ENCODE measurements at places on chromosomes 7 and 10. TPM values are rescaled to one million over a fixed set of nuclear protein-coding genes. Genes with fewer than 3 reads are reported as not detected.

GRCh38 chr7:28988091-28988490 is 30.0 kb upstream of the TRIL start:
- no peaks in the 10 kb centered on the region for H3K27me3 ChIP-seq
- no peaks in the 10 kb centered on the region for H3K4me1 ChIP-seq
- H3K4me3 ChIP-seq, result no peak overlapping the region
- H3K27ac ChIP-seq, result no peak overlapping the region
- no peaks in the 10 kb centered on the region for H3K36me3 ChIP-seq

DNA sequence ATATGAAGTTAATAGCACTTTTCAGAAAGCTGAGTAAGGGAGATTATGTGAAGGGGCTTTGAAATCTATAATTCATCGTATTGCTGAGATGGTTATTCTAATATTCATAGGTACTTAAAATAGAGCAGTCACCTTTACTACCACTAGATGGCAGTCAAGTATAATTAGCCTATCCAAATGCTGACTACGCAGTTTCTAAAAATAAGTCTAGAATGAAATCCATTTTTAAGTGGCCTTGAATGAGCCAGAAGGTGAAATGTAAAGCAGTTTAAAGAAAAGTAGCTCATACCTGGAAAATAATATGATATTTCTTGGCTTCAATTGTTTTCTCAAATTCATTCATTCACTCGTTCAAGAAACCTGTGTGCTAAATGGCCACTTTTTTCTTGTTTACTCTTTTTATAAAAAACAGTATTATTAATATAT is 1277.1 kb downstream of the GATA3 start:
- no peaks in the 10 kb centered on the region for H3K4me1 ChIP-seq
- H3K27ac ChIP-seq, result no peak overlapping the region
- H3K27me3 ChIP-seq, result no peaks in the 10 kb centered on the region
- no peak overlapping the region for H3K4me3 ChIP-seq

GRCh38 chr7:116229366-116229765 is 19.0 kb downstream of the TES start:
- DNase-seq, result no peak
- H3K4me1 ChIP-seq, result peaks cover 25% of the 10 kb centered on the region
- H3K27me3 ChIP-seq, result no peaks in the 10 kb centered on the region
- H3K36me3 ChIP-seq, result no peaks in the 10 kb centered on the region

PKD2L1 gene
- not detected for total RNA-seq

- H3K27me3 ChIP-seq, result no peaks in the 10 kb centered on the region
- no peaks in the 10 kb centered on the region for H3K4me1 ChIP-seq
- no peak overlapping the region for H3K27ac ChIP-seq
- H3K36me3 ChIP-seq, result no peaks in the 10 kb centered on the region
- H3K4me3 ChIP-seq, result no peak overlapping the region
- DNase-seq, result no peak
These were observed 293.1 kb downstream of the C7orf25 start for GRCh38 chr7:42618651-42619360.

- no peaks in the 10 kb centered on the region for H3K27me3 ChIP-seq
- H3K4me3 ChIP-seq, result no peak overlapping the region
- no peak overlapping the region for H3K27ac ChIP-seq
- DNase-seq, result no peak
- no peaks in the 10 kb centered on the region for H3K36me3 ChIP-seq
- peaks cover 4% of the 10 kb centered on the region for H3K4me1 ChIP-seq
These were observed 205.8 kb upstream of the TEX47 start for GRCh38 chr7:89001306-89001705.

CALY gene
- total RNA-seq, result 0.68 TPM

DNA sequence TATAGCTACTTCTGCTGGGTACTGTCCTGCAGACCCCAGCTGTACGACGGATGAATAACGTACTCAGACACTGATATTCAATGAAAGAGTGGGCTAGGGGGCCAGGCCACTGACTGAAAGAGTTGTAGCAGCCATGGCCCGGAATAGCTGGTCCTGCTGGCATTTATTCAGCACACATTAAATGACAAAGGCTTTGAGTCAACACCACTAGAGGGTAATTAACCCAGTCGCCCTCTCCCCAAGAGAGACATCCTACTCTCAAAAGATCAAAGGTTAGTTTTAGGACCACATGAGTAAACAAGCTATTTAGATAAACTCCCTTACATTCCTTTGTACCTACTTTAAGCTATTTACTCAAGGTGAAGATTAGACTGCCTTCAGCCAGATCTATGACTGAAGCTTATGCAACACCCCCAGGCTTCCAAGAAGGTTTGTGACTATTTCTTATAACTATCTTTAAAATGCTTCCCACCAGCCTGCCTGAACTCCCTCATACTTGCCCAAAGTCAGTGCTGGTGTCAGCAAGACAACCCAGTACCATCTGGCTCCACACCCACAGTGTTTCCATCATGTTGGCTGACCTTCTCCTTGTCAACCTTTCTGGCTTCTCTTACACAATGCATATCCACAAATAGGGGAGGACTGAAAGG is 629.1 kb downstream of the SORCS1 start:
- H3K27ac ChIP-seq, result no peak overlapping the region
- H3K4me1 ChIP-seq, result no peaks in the 10 kb centered on the region
- H3K27me3 ChIP-seq, result no peaks in the 10 kb centered on the region
- no peak for DNase-seq
- no peak overlapping the region for H3K4me3 ChIP-seq

SPDYE11 gene
- total RNA-seq, result not detected

GPR141 gene
- 6.3 TPM for total RNA-seq

DNA sequence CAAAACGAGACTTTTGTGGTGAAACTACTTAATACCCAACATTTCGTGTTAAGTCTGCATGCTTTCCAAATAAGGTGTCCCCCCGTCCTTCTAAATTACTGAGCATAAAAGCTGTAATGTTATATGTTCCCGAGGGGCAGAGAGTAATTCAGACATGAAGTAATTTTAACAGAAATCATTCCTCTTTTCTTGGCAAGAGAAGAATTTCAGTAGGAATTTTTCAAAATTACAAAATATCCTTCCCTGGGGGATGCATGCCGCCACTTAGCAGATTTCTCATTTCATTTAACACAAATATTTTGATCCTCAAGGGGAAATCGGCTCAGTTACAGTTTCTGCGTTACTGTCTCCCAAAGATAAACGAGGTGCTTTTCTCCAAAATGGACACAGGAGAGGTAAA is 213.2 kb upstream of the RHOBTB1 start:
- H3K27me3 ChIP-seq, result no peaks in the 10 kb centered on the region
- H3K27ac ChIP-seq, result no peak overlapping the region
- H3K36me3 ChIP-seq, result no peaks in the 10 kb centered on the region
- H3K4me3 ChIP-seq, result no peak overlapping the region
- no peaks in the 10 kb centered on the region for H3K4me1 ChIP-seq

- no peak for DNase-seq
- H3K36me3 ChIP-seq, result peaks cover 6% of the 10 kb centered on the region
- H3K4me1 ChIP-seq, result no peaks in the 10 kb centered on the region
- H3K27ac ChIP-seq, result no peak overlapping the region
These were observed 229.7 kb downstream of the ELMO1 start for GRCh38 chr7:37218956-37219355.

FLNC gene
- total RNA-seq, result 0.93 TPM

LIPK gene
- not detected for total RNA-seq

CCDC3 gene
- total RNA-seq, result not detected

GRCh38 chr10:4306871-4307270 is 519.1 kb upstream of the AKR1E2 start:
- H3K36me3 ChIP-seq, result no peaks in the 10 kb centered on the region
- no peak overlapping the region for H3K27ac ChIP-seq
- H3K4me3 ChIP-seq, result no peak overlapping the region
- DNase-seq, result no peak
- H3K27me3 ChIP-seq, result no peaks in the 10 kb centered on the region
- H3K4me1 ChIP-seq, result no peaks in the 10 kb centered on the region

CDC14C gene
- not detected for total RNA-seq

DNA sequence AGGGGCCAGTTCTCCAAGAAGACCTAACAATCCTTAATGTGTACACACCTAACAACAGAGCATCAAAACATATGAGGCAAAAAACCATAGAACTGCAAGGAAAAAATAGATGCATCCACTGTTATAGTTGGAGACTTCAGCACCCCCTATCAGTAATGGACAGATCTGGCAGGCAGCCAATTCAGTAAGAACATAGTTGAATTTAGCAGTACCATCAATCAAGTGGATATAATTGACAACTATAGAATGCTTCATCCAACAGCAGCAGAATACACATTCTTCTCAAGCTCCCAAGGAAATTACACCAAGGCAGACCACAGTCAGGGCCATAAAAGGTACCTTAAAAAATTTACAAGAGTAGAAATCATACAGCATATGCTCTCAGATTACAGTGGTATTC is 42.2 kb downstream of the POLL start:
- no peak for DNase-seq
- H3K27ac ChIP-seq, result no peak overlapping the region
- peaks cover 5% of the 10 kb centered on the region for H3K36me3 ChIP-seq
- no peaks in the 10 kb centered on the region for H3K4me1 ChIP-seq
- H3K27me3 ChIP-seq, result no peaks in the 10 kb centered on the region

DNA sequence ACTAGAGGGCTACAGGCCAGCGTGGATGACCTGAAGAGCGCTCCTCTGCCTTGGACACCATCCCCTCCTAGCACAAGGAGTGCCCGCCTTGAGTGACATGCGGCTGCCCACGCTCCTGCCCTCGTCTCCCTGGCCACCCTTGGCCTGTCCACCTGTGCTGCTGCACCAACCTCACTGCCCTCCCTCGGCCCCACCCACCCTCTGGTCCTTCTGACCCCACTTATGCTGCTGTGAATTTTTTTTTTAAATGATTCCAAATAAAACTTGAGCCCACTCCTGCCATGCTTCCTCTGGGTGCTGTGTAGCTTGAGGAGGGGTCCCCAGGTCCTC is 4.5 kb downstream of the SNCG start:
- no peak overlapping the region for H3K27ac ChIP-seq
- no peaks in the 10 kb centered on the region for H3K36me3 ChIP-seq
- no peak overlapping the region for H3K4me3 ChIP-seq

DNA sequence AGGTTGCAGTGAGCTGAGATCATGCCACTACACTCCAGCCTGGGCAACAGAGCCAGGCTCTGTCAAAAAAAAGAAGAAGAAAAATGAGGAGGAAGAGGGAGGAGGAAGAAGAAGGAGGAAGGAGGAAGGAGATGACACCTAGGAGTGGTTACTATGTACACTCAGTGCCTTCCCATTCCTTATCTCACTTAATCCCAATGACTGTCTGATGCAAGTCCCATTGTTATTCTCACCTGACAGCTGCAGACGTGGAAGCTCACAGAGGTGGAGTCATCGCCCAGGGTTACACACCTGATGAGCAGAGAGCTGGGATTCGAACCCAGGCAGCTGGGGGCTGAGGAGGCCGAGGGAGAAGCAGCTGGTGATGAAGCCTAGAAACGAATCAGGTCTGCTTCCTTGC is 258.8 kb downstream of the SNX10 start:
- H3K36me3 ChIP-seq, result no peaks in the 10 kb centered on the region
- no peaks in the 10 kb centered on the region for H3K4me1 ChIP-seq
- no peak for DNase-seq

RBP4 gene
- 1.3 TPM for total RNA-seq

GRCh38 chr7:66576646-66577045 is 52.0 kb upstream of the KCTD7 start:
- no peaks in the 10 kb centered on the region for H3K27me3 ChIP-seq
- no peak overlapping the region for H3K4me3 ChIP-seq
- peaks cover 29% of the 10 kb centered on the region for H3K36me3 ChIP-seq
- peaks cover 3% of the 10 kb centered on the region for H3K4me1 ChIP-seq
- no peak for DNase-seq

DNA sequence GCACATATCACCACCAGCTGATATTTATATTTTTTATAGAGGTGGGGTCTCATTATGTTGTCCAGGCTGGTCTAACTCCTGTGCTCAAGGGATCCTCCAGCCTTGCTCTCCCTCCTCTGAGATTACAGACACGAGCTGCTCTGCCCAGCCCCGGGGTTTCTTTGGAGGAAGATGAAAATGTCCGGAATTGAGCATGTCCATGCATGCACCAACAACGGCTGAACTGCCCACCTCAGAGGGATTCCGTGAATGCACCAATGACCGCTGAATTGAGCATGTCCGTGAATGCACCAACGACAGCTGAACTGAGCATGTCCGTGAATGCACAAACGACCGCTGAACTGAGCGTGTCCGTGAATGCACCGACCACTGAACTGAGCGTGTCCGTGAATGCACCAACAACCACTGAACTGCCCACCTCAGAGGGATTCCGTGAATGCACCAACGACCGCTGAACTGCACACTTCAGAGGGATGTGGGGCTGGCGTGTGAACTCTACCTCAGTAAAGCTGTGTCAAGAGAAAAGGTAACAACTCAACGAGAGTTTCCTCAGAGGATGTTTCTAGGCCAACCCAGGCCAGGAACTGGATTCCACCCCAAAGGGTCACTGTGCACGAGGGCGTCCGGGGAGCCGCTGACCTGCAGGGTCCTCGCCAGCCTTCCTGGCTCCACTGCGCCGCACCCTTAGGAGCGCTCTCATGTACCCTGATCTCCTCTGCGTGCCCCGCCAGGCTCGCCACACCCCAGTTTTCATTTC is 34.9 kb upstream of the INPP5A start:
- no peak for DNase-seq
- H3K36me3 ChIP-seq, result no peaks in the 10 kb centered on the region
- no peak overlapping the region for H3K27ac ChIP-seq
- H3K4me3 ChIP-seq, result no peak overlapping the region

DNA sequence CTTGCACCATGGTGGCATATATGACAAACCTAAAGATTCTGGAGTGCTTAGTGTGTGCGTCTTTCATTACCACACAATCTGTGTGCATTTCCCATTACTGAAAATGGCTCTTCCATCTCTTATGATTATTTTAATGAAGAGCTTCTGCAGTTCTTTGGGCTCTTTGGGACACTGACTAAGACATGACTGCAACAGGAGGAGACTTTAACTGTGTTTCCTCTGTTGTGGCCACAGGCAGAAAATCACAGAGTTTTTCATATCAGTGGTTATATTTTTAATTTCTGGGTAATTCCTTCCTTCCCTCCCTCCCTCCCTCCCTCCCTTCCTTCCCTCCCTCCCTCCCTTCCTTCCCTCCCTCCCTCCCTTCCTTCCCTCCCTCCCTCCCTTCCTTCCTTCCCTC is 58.1 kb downstream of the WNT2 start:
- peaks cover 3% of the 10 kb centered on the region for H3K27me3 ChIP-seq
- no peaks in the 10 kb centered on the region for H3K4me1 ChIP-seq
- DNase-seq, result no peak
- no peaks in the 10 kb centered on the region for H3K36me3 ChIP-seq
- no peak overlapping the region for H3K27ac ChIP-seq

GRCh38 chr10:122852261-122852660 is 6.6 kb upstream of the CUZD1 start:
- no peak for DNase-seq
- no peaks in the 10 kb centered on the region for H3K27me3 ChIP-seq
- H3K4me3 ChIP-seq, result no peak overlapping the region
- no peaks in the 10 kb centered on the region for H3K4me1 ChIP-seq
- no peak overlapping the region for H3K27ac ChIP-seq

- H3K4me1 ChIP-seq, result peaks cover 11% of the 10 kb centered on the region
- no peak for DNase-seq
- no peaks in the 10 kb centered on the region for H3K27me3 ChIP-seq
- no peaks in the 10 kb centered on the region for H3K36me3 ChIP-seq
- H3K4me3 ChIP-seq, result no peak overlapping the region
- H3K27ac ChIP-seq, result no peak overlapping the region
These were observed 161.2 kb downstream of the DNAJB6 start for GRCh38 chr7:157497744-157498651.

- H3K36me3 ChIP-seq, result peaks cover 5% of the 10 kb centered on the region
- no peak overlapping the region for H3K4me3 ChIP-seq
These were observed 1.1 kb downstream of the RASSF4 start for GRCh38 chr10:44960482-44961229.

GRCh38 chr7:130458257-130458656 is 17.4 kb upstream of the CEP41 start:
- H3K4me3 ChIP-seq, result no peak overlapping the region
- no peaks in the 10 kb centered on the region for H3K4me1 ChIP-seq
- H3K27ac ChIP-seq, result no peak overlapping the region
- no peaks in the 10 kb centered on the region for H3K27me3 ChIP-seq
- H3K36me3 ChIP-seq, result no peaks in the 10 kb centered on the region
- DNase-seq, result no peak

ACTL6B gene
- not detected for total RNA-seq

Data from T-cell (primary cell).